ENCODE measurements at places on chromosomes 6 and 20.

DNA sequence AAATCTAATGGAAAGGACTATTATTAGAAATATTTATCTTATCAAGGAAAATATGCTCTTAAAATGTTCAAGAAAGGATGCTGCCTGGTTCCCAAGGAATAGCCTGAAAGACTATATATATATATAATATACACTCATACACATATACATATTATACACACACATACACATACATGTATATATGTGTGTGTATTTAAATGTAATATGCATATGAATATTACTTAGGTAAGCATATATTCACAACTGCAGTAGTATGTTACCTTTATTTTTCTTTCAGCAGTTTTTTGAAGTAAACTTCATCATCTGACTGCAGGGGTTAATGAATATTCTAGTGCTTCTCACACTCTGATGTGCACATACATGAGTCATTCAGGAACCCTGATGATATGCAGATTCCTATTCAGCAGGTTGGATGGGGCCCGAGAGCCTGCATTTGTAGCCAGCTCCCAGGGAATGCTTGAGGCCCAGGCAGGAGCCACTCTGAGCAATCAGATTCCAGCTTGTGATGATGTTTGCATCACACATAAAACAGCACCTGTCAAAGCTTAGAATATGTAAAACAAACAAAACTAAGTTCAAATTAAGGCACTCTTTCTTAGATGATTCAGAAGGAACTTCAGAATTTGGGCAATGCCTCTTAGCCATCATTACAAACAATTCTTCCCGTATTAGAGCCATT, 16.1 kb downstream of the MYLK4 start:
- DNase-seq: no peak

DNA sequence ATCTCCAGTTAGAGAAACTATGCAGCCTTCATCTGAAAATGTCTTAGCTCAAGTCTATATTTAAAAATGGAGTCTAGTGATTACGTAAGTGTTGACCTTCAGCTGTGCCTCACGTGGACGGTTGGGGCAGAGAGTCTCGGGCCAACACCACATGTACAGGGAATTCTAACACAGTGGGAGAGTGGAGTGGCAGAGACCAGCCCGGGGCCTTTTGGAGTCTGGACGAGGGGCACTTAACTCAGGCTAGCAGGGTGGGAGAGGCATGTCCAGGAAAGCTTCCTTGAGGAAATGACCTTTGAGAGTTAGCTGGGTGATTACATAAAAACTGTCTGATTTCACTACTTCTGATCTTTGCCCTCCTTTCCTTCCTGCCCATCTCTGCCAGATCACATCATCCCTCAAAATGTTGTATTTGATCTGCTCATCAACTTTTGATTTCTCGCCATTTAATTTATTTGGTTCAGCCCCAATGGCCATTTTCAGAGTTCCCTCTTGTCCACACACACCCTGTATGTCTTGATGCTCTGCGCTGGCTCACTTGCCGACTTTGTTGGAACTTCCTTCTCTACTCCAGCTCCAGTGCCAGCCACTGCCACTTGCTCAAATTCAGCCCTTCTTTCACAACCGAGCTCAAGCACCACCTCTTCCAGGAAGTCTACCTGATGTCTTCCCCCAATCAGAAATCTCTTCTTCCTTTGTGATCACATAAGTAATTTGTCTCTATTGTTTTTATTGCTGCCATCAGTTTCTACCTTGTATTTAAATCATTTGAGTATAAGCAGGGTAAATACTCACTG, 2.6 kb downstream of the ARMC2 start:
- no peak for DNase-seq

- peak; percentile 28 for DNase-seq
Observed at GRCh38 chr6:143536866-143537691, 25.6 kb upstream of the FUCA2 start.

DNA sequence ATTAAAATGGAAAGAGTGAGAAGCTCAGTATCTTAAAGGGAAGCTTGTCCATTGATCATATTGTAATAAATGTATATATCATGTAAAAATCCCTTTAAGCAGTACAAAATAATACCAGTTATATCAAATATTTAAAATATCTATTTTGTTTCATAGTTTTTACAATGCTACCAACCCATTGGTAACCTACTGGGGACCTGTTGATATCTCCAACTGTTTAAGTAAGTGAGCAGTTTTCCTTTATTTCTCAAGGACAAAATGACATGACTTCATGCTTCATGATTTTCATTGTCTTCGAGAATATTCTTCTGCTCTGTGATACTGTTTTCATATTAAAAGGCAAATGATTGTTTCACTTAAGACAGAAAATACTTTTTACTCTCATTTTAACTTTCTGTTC, 100.0 kb downstream of the ADGRG6 start:
- no peak for DNase-seq

GRCh38 chr6:98839781-98840361, 5.5 kb downstream of the POU3F2 start:
- DNase-seq: no peak

- no peak for DNase-seq
Observed at GRCh38 chr6:79226660-79227059, 7.8 kb downstream of the HMGN3 start.

- no peak for DNase-seq
Observed at GRCh38 chr6:146697921-146698320, 99.1 kb downstream of the ADGB start.

- no peak for DNase-seq
Observed at GRCh38 chr20:4987130-4987529, 14.2 kb downstream of the SLC23A2 start.

- no peak for DNase-seq
Observed at GRCh38 chr6:37594895-37595294, 95.2 kb upstream of the CCDC167 start.

DNA sequence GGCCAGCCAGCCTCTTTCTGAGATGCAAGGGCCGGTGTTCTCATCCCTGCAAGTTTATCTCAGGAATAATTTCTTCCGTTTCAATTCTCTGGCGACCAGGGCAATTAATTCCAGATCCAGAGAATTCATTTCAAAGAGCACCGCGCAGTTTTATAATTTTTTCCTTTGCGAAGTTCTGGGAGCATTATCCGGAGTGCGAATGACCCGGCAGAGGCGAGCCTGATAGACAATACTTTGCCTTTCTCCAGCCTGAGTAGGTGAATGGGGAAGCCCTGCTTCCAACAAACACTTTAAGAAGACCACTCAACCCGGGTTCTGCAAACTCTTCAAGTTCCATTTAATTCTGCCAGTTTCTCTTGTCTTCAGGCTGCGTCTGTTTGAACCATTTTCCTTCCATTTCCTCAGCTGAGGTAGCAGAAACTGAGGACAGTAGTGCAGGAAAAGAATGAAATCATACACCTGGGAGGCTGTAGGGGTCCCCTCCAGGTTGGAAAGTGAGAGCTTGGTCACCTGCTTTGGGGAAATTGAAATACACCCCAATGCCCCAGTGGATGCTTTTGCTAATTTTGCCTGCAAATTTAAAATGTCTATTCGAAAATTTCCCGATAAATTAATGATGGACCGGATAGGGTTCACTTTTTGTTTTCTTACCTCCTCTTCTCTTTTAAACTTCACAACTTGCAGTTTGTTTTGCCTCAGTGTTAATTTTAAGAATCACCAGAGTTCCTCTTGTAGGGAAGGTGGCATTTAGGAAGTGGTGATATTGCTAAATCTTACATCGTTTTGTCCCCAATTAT, 1.1 kb downstream of the VGLL2 start:
- no peak for DNase-seq
